ENCODE measurements at places on chromosomes 12 and 14.
A peak's percentile ranks its signal among the peaks of the same experiment; 100 is the strongest.

- peak; percentile 33 for DNase-seq
Observed at GRCh38 chr14:82710267-82710841, 1176.7 kb upstream of the SEL1L start.

- no peak for DNase-seq
Observed at GRCh38 chr12:71426300-71427047, 13.1 kb upstream of the LGR5 start.

DNA sequence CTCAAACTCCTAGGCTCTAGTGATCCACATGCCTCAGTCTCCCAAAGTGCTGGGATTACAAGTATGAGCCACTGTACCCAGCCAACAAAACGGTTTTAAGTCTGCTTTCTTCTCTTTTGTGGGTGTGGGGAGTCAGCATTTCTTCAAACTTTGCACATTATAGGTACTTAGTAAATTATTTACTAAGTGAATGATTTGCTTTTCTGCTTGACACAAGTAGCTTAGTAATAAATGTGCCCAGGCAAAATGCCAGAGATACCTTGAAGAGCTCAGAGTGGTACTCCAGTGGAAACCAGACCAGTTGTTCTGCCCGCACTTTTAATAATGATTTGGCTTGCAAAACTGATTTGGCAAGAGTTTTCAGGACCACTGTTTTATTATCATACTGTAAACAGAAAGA, 15.0 kb downstream of the DEPDC4 start:
- DNase-seq, result no peak

DNA sequence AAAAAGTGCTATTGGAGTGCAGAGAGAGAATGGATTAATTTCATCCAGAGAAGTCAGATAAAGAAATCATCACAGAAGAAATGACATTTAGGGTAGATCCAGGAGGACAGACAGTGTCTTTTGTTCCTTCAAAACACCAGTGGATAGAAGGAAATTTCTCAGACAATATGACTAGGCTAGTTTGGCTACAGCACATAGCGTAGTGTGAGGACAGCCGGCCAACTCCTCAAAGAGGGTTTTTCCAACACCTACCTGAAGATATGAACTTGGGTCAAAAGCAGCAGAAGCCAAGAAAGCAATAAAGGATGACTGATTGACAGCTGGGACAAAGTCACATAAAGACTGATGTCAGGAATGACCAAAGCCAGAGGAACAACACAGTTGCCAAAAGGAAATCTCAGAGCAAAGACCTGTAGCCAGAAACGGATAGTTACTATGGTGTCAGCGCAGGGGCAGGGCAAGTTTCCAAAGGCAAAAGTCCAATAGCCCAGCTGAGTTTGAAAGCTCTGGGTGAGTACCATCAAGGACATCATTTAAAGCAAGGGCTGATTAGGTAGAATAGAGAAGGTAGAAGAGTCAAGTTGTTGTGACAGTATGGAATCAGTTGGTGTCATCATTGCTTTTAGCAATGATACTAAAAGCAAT, 58.7 kb upstream of the PDE3A start:
- DNase-seq, result no peak

GRCh38 chr14:60183138-60183537, 17.9 kb upstream of the DHRS7 start:
- no peak for DNase-seq

DNA sequence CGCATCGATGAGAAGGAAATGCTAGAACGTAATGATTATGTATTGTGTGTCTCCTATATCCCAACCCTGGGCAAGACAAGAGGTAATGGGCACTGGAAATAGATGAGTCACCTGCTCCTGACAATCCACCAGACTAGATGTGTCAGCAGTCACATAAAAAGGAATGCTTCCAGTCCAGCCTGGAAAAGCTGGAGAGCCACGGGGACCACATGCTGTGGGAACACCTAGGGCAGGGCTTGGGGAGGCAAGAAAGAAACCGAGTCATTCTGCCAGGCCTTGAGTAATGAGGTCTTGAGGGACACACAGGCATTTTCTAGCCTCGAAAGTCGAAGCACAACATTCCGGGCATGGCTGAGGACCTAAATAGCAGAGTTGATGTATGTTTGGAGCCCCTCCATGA, 716.7 kb upstream of the TMEM132C start:
- DNase-seq, result no peak

- DNase-seq, result no peak
Observed at GRCh38 chr12:21054334-21054733, 76.7 kb upstream of the SLCO1B1 start.

DNA sequence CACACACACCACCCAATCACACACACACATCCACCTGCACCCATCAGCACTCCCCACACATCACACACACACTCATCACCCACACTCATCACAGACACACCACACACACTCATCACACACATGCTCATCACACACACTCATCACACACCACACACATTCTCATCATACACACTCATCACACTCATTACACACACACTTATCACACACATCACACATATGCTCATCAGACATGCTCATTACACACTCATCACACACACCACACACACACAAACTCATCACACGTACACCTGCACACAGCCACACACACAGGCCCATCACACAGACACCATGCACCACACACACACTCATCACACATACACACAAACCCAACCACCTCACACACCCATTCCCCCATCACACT, 107.5 kb upstream of the C14orf180 start:
- DNase-seq, result no peak

- no peak for DNase-seq
Observed at GRCh38 chr14:56482310-56482911, 97.2 kb upstream of the TMEM260 start.

DNA sequence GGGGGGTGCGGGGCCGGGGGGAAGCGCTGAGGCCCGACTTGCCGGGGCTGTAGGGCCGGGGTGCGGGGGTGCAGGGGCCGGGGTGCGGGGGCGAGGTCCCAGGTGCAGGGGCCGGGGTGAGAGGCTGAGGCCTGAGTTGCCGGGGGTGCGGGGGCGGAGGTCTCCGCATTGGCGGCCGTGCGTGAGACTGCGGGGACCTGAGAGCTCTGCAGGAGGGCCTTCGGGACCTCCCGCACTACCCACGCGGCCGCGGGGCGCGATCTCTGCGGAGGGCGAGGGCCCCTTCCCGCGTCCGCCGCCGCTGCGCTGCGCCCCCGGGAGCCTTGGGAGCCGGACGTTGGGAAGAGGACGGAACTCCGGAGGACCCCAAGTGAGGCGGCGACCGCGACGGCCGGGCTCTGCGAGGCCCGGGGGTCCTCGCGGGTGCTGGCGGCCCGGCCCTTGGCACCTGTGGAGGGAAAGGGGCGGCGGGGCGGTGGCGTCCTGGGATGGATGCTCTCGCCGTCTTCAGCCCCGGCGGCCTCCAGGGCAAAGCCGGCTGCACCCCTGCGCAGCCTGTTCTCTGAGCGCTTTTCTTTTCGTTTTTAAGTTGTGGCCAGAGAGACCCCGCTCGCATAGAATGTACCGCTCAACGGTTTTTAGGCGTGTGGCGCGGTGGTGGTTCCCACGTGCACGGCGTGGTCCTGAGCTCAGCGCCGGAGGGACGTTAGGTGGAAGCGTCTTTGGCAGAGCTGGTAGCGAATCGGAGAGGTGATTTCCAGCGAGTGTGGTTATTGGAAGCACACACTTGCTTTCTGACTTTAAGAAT, 1.3 kb downstream of the PIWIL1 start:
- DNase-seq, result no peak

GRCh38 chr14:85744573-85744972, 214.6 kb downstream of the FLRT2 start:
- DNase-seq, result no peak

GRCh38 chr14:33631021-33631420, 319.9 kb downstream of the EGLN3 start:
- no peak for DNase-seq

GRCh38 chr14:99733211-99733539, 49.1 kb downstream of the CYP46A1 start:
- no peak for DNase-seq

DNA sequence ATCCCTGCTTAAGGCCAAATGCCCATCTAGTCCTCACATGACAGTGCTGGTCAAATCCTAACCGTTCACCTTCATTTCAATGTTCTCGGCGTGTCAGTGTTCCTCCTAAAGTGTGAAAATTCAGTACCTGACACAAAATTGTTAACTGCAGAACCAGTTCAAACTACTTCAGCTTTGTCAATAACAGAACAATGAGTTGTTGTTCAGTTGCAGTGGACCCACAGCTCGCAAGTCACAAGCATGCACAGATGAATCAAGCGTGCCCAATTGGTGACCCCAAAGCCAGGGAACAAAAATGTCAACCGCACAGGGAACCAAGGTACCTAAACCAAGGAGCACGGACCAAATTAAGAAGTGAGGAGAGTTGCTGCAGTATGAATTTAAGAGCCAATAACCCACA, 23.2 kb downstream of the NRDE2 start:
- no peak for DNase-seq

DNA sequence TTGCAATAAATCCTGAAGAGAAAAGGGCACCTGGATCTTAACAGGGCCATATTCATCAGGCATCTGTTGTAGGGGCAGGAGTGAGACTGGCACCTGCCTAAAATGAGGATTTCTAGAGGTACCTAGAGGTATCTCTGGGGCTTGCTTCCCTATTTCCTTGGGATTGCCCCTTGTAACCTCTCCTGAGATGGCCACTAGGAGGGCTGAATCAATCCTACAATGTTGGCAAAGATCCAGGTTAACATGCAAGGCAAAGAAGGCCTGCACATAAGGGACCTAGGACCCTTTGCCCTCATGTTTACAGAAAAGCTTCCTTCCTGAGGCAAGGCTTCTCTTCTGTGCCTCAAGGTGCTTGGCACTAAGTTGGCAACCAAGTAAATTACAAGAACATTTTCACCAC, 25.8 kb upstream of the CLEC4E start:
- no peak for DNase-seq

GRCh38 chr12:21483531-21483930, 17.9 kb downstream of the RECQL start:
- DNase-seq, result no peak

- DNase-seq, result no peak
Observed at GRCh38 chr14:33068040-33068439, 129.4 kb downstream of the NPAS3 start.

DNA sequence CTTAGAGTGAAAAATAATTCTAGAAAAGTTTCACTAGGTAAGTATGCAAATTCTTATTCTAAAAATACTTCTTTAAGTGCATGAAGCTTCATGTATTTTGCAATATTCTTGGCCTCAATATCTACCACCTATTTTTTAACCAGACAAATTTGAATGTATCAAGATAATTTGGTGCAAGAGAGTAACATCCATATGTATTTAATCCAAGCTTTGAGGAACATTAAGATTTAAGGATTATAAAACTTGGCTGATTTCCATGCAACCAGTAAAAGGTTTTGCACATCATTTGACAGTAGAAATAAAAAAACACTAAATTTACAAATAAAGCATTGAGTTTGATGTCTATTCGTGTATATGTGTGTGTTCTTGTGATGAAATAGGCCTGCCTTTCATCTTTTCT, 7.7 kb downstream of the LUM start:
- no peak for DNase-seq

GRCh38 chr12:51915951-51916350, 8.6 kb downstream of the ACVRL1 start:
- no peak for DNase-seq

- no peak for DNase-seq
Observed at GRCh38 chr12:130301559-130301958, 36.1 kb upstream of the PIWIL1 start.

DNA sequence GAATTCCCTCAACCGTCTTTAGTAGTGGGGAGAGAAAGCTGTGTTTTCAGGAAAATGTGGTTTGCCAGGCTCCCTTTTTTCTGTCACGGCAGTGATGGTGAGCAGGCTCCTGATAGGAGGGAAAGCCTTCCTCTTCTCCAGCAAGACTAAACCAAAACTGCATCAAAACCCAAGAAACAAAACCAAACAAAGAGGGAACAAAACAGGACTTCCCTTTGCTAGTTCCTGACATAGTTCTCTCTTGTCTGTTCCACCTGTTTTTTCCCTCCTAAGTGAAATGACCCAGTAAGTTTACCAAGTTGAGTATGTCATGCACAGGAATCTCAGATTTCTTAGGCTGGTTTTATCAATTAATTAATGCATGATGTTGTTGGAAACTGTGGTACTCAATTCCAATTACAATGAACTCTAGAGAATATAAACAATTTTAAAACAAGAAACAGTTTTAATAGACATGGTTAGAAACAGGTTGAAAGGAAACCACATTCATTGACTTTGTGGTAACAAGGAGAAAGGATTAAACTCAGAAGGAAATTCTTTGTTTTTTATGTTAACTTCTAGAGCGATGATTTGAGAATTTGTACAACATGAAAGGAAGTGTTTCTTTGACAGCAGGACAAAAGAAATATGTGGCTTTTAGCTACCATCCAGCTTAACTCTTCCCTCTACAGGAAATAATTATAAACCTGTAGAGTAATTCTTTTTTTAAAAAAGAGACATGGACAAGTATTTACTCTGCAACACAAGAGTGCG, 23.0 kb upstream of the CSRP2 start:
- DNase-seq, result no peak

DNA sequence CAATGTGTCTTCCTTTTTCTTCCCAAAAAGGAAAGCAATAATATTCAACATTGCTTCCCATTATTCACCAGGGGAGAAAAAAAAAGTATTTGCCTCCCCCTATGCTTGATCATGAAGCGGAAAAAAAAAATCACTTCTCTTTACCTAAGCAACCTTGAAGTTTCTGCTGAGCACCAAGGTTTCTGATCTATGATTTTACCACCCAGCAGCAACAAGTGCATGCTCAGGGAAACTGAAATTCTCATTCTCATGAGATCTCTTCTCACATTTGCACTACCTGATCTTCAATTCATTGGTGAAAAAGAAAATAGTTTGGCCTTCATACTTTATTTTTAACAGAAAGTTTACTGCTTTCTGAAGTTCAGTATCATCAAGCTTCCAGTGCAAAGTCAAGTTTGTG, 125.8 kb downstream of the ARMH4 start:
- DNase-seq, result no peak

DNA sequence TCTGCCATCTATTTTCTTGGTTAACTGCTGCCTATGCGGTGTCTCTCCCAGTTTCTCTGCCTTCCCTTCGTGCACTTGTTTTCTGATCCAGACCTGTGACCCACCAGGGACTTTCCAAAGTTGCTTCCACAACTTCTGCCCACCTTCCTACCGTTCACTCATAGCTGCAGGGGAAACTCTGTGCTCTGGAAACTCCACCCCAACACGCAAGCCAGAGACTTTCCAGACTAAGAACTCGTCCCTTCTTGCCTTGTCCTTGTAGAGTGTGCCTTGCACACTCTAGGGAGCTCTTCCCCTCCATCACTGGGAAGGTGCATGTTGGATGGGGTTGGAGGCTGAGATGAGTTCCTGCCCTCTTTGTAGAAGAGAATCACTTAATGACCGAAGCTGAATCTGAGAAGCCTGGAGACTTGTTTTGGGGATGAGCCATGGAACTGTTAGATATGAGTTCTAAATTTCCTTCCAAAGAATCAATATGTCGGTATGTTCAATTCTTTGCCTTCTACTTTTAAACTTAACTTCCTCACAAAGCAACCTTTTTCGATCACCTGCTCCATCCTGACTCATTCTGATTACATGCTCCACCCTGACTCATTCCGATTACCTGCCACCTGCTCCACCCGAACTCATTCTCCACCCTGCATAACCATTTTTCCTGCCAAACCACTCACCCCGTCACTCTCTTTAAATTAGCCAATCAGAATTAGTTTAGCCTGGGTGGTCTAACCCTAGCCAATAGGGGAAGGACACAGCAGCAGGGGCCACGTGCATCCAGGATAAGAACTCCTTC, 82.1 kb upstream of the CAPRIN2 start:
- DNase-seq, result no peak

Measured in GM03348 (cell line).